ENCODE measurements at places on chromosomes 7 and 10.

GRCh38 chr10:130254243-130254642, 118.1 kb downstream of the GLRX3 start:
- no peak for DNase-seq

GRCh38 chr10:4170633-4171314, 385.8 kb upstream of the KLF6 start:
- no peak for DNase-seq

DNA sequence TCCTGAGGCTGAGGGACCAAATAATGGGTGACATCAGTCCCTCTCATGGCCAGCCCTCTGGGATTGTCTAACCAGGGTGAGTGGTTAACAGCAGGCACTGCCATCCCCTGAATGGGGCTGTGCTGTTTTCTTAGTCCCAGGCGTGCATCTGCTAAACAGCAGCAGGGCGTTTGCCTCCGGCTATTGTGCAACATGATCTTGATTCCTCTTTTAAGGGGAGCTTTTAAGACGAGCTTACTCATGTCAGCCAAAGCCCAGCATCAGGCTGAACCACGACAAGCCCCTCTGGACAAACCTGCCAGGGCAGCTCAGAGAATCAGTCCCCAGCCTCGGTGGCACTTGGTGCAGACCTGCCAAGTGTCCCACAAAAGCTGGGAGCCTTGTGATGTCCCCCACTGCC, 16.2 kb upstream of the IGFBP3 start:
- no peak for DNase-seq

DNA sequence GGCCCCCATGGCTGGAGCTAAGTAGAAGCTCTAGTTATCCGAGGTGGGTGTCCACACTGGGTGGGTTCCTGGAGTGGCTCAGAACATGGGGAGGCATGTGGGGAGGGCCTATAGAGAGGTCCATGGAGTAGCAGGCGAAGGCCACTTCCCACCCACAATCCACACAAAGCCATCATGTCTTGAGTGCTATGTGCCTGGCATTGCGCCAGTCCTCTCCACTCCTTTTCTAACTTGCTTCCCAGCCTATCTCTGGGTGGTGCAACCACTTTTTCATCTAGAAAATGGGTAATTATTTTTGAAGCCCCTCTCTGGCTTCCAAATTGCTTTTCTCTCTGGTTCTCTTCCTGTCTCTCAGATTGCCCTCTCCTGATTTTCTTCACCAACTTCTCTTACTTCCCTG, 263.6 kb downstream of the PHTF2 start:
- DNase-seq = no peak

- DNase-seq = no peak
Observed at GRCh38 chr10:3720228-3721019, 64.6 kb downstream of the KLF6 start.

- no peak for DNase-seq
Observed at GRCh38 chr7:12103948-12104347, 107.1 kb upstream of the TMEM106B start.

GRCh38 chr7:71131256-71132126, 453 bp upstream of the GALNT17 start:
- peak; percentile 76 for DNase-seq
